Kidney epithelial cell (primary cell): ENCODE measurements at places on chromosomes 16 and 17. TPM values are rescaled to one million over a fixed set of nuclear protein-coding genes. Genes with fewer than 3 reads are reported as not detected.

KRTAP1-5 gene
- total RNA-seq, result not detected in 2 replicates

C17orf50 gene
- total RNA-seq, result not detected in 2 replicates

TPPP3 gene
- 0.46 and 1.4 TPM in 2 replicates for total RNA-seq

- no peak for DNase-seq
Measured at GRCh38 chr16:88430524-88431446, 22.3 kb upstream of the ZFPM1 start.

ALOXE3 gene
- total RNA-seq, result 0.75 and 2.5 TPM in 2 replicates

DNA sequence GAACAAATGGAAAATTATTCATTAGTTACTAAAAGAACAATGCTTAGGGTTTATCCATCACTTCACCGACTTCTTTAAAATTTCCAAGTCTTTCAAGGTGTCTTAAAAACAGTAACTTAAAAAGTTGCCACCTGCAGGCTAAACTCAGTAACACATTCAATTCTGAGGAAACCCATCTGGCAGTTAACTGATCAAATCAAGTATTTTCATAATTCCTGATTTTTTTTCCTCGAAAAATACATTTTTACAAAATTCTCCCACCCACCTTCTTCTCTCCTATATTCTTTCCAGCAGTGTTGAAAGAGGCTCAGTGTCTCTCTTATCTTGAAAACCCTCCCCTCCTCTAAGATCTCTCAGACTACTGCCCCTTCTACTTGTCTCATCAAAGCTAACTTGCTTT is 29.9 kb downstream of the PARN start:
- no peak for DNase-seq

DNA sequence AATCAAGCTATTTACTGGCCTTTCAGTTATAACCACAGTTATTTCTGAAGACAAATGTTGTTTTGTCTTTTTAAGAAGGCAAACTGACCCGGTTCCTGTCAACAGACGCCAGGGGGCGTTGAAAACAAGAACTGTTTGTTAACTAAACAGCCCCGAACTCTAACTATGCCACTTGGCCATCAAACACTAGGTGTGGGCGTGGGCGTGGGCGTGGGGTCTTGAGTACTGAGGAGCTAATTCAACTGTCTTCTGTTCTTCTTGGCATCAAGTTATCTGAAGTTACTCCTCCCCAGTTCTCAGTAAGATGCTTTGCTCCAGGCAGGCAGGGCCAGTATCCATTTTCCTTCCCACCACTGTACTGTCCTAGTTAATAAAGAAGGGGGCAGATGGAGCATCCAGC is 63.3 kb upstream of the MTMR4 start:
- no peak for DNase-seq
